Stimulated activated naive CD8-positive, alpha-beta T cell treated with anti-CD3 and anti-CD28 coated beads, Interleukin-15, Interleukin-2, amounts not matched to agents 100 U/mL and 50 U/mL, for 24 hours (primary cell): ENCODE measurements at places on chromosomes 4 and X.

- DNase-seq, result no peak
Measured at GRCh38 chr4:85569730-85570299, 94.9 kb downstream of the ARHGAP24 start.

DNA sequence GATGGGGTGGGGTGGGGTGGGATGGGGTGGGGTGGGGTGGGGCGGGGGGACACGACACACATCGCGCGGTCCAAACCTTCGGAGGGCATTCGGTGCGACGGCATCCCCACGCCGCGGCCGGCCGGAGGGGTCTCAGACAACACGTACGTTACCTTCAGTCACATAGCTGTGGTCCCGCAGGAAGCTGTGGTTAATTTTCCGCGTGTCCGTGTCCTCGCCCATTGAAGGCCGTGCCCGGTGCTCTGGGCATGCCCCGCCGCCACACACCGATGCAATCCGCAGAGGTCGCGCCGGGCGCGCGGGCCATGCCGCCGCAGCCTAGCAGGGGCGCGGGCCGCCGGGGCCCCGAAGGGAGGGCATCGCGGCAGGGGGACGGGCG, 417 bp downstream of the PPP2R2C start:
- no peak for DNase-seq

DNA sequence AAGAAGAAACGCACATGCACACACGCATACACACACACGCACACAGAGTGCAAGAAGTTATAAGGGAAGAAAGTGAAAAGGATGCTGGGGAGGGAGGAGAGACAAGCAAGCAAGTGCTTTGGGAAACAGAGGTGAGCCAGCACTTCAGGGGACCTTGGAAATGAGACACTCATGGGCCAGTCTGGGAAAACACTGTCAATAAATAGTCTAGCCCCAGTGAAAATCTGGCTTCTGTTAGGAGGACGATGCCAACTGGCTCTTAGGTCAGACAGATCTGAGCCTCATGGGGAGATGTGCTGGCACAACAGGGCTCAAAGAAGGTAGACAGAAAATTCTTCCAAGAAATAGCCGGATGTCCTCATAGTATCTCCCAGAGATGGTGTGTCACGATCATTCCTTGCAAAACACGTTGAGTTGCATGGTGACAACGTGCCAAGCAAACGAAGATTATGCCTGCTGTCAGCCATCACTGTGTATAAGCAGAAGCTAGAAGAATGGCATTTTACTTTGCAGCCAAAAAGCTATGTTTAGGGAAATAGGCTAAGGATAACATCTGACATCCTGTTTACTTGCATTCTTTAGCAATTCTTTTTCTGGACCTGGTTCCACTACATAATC, 557 bp upstream of the ARHGEF6 start:
- DNase-seq, result no peak

DNA sequence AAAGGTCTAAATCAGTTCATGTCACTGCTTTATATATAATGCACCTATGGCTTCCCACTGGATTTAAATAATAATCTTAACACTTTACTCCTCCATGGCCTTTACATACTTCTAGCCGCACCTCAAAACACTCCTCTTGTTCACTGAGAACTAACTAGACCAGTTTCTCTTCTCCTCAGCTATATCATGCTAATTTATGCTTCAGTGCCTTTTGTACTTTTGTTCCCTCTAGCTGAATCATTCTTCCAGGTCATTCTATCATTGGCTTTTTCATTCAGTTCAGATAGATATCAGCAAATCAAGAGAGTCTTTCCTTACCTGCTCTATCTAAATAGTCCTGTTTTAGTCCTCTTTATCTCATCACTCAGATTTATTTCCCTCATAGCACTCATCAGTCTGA, 64.2 kb downstream of the TET2 start:
- no peak for DNase-seq

GRCh38 chr4:56646341-56646740, 34.8 kb downstream of the HOPX start:
- DNase-seq, result peak; percentile 33

- DNase-seq, result no peak
Measured at GRCh38 chr4:120403296-120403695, 336.6 kb upstream of the MAD2L1 start.
